CD4-positive, alpha-beta T cell treated with Interleukin-10 for 1 hour (primary cell): ENCODE measurements at places on chromosomes 1 and 21.

GRCh38 chr1:73820843-73821242 lies 377.1 kb downstream of the LRRIQ3 start:
- DNase-seq, result no peak

- no peak for DNase-seq
These were observed 11.4 kb upstream of the MRPS6 start for GRCh38 chr21:34061983-34062382.

- no peak for DNase-seq
These were observed 63.7 kb downstream of the SLX9 start for GRCh38 chr21:45003331-45004058.

DNA sequence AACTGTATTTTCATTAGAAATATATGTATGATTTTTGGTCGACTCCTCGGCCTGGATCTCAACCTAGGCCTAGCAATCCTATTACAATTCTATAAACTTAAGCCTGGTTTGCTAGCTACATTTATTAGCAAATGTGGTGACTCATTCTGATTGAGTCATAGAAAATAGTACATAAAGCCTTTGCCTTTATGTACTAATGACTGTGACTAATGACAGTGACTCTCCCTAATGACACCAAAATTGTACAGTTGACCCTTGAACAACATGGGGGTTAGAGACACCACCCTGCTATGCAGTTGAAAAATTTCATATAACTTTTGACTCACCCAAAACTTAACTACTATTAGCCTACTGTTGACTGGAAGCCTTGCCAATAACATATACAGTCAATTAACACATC lies 78.9 kb downstream of the CLEC20A start:
- no peak for DNase-seq

DNA sequence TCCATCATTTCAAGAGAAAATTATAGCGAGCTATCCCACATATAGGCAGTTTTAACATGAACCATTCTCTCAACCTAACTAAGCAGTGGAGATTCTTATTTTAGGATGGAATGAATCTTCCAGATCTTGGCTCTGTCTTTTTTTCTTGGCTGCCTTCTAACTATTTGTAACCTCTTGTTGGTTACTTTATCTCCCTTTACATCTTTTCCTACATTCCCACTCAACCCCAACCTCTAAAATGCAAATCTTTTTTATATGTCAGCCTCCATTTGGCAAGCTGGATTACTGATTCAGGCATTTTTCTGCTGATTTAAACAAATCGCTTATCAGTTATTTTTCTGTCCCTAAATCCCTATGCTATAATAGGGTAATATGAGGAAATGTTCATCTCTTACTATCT lies 46.9 kb upstream of the LHX8 start:
- DNase-seq, result no peak

DNA sequence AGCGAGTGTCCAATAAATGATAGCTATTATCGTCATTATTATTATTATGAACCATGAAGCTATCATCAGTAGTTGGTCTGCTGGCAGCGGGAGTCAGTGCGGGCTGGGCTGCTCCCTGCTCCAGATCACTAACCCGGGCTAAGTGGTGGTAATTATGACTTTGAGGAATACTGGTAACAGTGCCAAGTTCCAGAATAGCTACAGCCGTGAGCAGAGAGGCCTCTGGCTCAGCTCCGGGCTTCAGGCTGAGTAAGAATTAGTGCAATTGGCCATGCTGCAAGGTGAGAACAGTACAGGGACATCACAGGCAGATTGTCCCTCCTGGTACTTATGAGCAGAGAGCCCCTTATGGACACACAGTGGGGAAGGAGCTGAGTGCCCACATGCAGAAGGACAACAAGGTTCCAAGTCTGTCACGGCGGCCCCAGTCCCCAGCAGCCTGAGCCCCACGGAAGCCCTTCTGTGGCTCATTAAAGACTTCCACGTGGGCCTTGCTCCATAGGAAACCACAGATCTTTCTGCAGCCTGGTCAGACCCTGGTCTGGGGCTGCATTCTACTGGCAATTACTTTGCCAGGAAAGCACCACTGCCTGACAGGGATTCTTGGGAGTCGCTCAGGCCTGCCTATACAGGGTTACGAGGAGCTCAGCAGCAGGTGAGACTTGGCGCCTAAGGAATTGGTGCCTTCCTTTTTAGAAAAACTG lies 235.1 kb downstream of the RRAGC start:
- DNase-seq, result no peak

DNA sequence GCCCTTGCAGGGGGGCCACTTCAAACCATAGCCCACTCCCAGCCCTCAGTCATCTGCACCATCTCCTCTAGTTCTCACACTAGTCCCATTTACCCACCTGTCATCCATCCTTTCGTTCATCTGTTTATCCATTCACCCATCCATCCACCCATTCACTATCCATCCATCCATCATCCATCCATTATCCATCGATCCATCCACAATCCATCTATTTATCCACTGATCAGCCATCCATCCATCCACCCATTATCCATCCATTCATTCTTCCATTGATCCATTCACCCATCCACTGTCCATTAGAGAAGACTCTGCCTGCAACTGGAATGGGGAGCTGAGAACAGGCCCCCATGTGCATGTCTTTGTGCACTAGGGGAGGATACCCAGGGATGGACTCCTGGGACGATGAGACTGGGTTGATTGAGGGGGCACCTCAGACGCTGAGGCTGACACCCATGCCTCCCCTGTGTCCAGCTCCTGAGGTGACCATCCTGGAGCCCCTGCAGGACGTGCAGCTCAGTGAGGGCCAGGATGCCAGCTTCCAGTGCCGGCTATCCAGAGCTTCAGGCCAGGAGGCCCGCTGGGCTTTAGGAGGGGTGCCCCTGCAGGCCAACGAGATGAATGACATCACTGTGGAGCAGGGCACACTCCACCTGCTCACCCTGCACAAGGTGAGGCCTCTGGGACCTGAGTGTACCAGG lies 97.9 kb downstream of the TRIM11 start:
- DNase-seq, result no peak

- DNase-seq, result no peak
These were observed 54.5 kb upstream of the FGGY start for GRCh38 chr1:59242370-59242769.

DNA sequence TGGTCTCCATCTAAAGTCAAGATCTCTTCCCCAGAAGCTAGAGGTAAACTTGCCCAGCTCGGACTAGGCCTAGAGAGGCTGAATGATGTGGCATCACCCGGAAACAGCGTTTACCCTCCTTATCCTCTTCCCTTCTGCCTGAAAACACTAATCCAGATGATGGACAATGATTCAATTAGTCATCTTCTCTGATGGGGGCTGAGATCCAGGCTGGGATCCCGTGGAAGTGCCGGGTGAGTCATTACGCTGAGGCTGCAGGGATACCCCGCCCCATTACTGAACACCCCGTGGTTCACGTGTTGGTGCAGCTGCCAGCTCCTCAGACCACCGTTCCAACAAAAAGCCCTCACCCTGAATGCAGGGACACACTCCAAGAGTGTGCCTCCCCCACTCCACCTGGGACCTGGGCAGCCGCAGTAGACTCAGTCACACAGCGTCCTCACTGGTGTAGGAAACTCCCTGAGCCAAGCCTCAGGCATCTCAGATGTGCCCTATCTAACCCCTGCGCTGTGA lies 2.0 kb downstream of the S100A6 start:
- DNase-seq, result no peak

GRCh38 chr1:160207771-160208556 lies 2.8 kb downstream of the PEA15 start:
- no peak for DNase-seq

GRCh38 chr1:90579212-90579802 lies 137.8 kb downstream of the BARHL2 start:
- peak; percentile 45 for DNase-seq

GRCh38 chr1:206809504-206810084 lies 37.3 kb upstream of the IL10 start:
- peak; percentile 60 for DNase-seq

DNA sequence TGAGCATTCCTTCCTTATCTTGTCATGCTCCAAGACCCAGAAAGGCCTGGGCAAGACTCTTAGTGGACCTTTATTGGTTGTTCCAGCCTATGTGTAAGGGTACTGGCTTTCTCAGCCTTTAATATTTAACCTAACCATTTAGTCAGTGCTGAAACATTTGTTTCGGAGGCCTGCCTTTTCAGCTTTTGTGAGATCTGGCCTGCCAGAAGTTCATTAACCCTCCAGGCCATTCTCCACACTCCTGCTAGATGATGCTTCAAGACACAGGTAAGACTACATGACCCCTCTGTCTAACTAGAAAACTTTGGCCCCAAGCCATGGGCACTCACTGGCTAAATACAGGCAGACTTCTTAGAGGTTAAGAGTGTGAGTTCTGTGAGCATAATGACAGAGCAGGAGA lies 138.4 kb upstream of the ZP4 start:
- DNase-seq, result no peak

DNA sequence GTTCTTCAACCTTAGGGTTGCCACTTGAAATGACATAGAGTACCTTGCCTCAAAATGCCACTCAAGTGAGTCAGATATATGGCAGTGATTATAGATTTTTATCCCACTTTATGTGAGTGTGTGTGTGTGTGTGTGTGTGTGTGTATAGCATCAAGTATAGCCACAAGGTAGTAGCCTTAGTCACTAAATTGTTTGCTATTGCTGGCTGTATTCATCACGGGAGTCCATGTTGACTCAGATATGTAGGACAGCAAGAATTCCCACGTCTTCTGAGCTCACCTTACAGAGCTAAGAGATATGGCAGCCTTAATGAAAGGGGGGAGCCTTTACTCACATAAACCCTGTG lies 9.3 kb downstream of the ETS2 start:
- no peak for DNase-seq

- no peak for DNase-seq
These were observed 193.8 kb downstream of the DYRK1A start for GRCh38 chr21:37560385-37560784.

GRCh38 chr1:93468662-93469061 lies 20.7 kb downstream of the FNBP1L start:
- no peak for DNase-seq

- DNase-seq, result no peak
These were observed 77.5 kb downstream of the RPAP2 start for GRCh38 chr1:92376345-92376744.

GRCh38 chr21:36109868-36110267 lies 25.0 kb upstream of the CBR3 start:
- DNase-seq, result no peak

- DNase-seq, result no peak
These were observed 31.4 kb upstream of the PRELP start for GRCh38 chr1:203444171-203444576.

DNA sequence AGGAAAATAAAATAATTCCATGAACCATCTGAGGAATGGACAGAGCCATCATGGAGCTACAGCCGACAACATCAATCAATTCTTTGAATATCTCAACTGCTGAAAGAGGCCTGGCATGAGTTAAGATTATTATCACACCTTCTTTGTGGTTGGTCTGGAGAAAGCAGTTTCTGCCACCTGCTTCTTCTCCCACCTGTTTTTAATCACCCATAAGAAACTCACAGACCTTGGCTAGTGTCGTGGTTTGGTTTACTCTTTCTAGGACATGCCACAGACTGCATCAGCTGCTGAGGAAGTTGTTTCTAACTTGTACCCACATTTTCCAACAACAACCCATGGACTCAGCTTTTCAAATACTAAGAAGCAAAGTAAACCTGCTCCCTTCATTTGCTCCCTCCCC lies 65.6 kb downstream of the NTPCR start:
- no peak for DNase-seq

- DNase-seq, result no peak
These were observed 60.6 kb downstream of the MEGF6 start for GRCh38 chr1:3550511-3551289.

DNA sequence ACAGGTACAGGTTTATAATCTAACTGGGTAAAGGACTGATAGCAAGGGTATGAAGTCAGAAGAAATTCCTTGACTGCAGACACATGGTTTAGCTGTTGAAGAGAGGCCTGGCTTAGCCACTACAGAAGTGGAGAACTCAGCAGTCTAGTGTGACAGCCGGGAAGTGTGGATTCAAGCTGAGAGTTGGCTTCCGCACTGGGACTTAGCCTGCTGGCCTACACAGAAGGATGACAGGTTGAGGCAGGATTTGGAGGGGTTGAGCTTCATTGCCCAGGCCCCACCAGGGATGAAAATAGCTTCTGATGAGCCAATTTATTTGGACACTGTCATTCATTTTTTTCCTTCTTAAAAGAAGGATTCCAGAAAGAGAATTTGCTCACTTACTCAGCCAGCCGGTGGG lies 284.4 kb downstream of the PCP4 start:
- DNase-seq, result no peak

DNA sequence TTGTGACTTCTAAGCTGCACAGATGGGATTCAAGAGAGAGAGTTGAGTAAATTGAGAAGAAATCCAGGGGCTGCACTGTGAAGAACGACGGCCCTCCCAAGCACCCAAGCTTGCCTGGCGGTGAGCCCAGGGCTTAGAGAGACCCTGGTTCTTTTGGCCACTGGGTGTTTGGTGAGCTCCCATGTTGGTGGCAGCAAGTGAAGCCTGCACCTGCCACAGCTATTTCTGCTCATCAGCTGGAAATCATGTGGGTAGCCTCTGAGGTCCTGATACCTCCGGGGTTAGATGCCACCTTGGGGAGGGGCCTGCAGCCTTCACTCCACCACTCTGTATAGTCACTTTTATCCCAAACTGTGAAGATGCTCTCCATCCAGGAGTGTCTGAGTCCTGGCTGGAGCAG lies 6.2 kb upstream of the BTG2 start:
- DNase-seq, result no peak

DNA sequence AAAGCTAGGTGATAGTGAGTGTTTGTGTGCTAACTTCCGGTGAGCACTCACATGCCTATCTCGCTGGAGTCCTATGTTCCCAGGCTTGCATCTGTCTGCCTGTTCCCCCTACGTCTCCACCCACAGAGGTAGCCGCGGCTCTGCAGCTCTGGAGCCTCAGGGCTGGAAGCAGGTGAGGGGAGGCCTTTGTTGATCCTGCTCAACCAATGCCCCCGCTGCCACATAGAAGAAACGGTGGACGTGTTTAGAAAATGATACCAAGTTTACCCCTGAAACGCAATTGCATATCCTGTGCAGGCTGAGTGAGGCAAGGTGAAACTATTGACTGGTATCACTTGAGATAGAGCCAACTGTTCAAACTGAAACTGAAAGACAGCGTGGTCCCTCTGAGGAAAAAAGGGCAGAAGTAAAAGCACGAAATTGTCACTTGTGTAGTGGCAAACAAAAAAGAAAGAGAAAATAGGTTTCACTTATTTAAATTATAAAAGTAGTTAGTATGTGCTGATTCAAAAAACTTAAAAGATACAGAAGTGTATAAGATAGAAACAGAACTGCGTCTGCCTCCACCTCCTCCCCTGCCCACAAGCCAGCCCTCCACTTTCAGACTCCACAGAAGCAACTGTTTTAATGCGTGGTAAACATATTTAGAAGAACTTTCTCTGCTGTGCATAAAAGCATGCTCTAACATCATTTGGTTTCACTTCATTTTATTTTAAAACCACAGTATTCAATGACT lies 38.6 kb upstream of the ETS2 start:
- peak; percentile 73 for DNase-seq

- DNase-seq, result no peak
These were observed 1.6 kb downstream of the DMRTB1 start for GRCh38 chr1:53460666-53461322.

GRCh38 chr1:46689356-46689755 lies 17.7 kb downstream of the TEX38 start:
- no peak for DNase-seq

- no peak for DNase-seq
These were observed 71.4 kb downstream of the CDC7 start for GRCh38 chr1:91572044-91572443.
